ENCODE measurements at places on chromosomes 5 and 9.

- no peak for DNase-seq
Measured at GRCh38 chr5:170311511-170312300, 14.1 kb upstream of the LCP2 start.

- DNase-seq, result no peak
Measured at GRCh38 chr5:21823076-21823574, 1030.0 kb downstream of the CDH12 start.

DNA sequence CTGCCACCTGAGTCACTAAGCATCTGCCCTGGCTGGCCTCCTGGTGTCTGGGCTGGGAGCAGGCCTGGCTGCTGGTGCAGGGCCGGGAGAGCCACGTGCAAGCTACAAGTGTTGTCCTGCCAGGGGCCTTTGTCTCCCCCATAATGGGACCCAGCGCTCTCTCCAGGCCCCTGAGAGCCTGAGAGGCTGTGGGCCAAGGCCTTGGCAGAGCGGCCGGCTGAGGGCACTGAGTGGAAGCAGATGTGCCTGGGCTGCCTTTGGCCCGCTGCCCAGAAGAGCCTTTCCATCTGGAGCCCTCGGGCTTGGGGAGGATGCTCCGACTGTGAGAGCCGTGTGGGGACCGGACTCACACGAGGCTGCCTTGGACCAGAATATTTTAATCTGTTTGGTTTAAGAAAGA, 185.5 kb downstream of the RGS3 start:
- DNase-seq, result no peak

DNA sequence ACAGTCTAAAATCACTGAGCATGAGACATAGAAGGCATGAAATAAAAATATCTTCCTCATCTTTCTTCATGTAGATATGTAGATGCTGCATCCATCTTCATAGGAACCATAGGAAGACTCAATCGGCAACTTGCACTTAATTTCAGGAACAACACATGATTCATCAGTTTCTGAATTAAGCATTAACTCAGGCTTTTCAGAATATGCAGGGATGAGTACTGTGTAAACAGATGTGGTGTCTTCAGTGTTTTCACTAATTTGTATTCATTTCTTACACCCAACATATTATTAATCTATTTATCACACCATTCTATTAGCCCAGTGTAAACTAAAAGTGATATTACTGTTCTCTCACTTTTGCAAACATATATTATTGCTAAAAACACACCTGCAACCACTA, 305.9 kb upstream of the DAB2 start:
- DNase-seq, result no peak
